ENCODE measurements at places on chromosomes 12 and 14. TPM values are rescaled to one million over a fixed set of nuclear protein-coding genes. Genes with fewer than 3 reads are reported as not detected.

GRCh38 chr12:57127726-57128518 is at the start of gene LRP1:
LRP1 (plus strand) TSS chr12:57128483; CDS start chr12:57128965, 482 bp downstream.
- DNase-seq: peak; percentile 100

GRCh38 chr14:83300476-83301064 is 1766.9 kb upstream of the SEL1L start:
- DNase-seq: no peak

DNA sequence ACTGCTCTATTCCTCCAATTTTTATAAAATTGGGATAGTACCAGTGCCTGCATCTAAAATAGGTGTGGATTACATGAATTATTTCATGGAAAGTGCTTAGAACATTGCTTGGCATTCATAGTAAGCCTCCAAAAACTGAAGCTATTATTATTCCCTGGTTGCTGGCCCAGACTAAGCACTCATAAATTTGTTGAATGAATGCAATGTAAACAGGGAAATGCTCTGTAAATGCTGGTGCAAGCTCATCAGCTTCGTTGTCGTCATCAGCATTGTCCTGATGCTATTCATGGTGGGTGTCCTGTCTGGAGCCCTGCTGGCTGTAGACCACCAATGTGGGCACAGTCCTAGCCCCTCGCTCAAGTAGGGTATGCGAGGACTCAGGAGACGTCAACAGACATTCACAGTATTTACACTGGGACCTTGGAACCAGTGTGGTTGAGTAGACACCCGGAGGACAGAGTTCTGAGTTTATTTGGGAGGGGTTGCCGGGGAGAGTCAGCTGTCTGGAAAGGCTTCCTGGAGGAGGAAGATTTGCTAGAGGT is 16.5 kb downstream of the BDKRB2 start:
- no peak for DNase-seq

GRCh38 chr12:96108321-96108720 is 72.9 kb upstream of the LTA4H start:
- no peak for DNase-seq

The RAD51AP1 gene
- 63.1 TPM for total RNA-seq

The OR10AD1 gene
- total RNA-seq: not detected
